NCI-H526 treated with DMSO at 0.1 percent for 48 hours (cell line): ENCODE measurements at places on chromosomes 7 and 10.

DNA sequence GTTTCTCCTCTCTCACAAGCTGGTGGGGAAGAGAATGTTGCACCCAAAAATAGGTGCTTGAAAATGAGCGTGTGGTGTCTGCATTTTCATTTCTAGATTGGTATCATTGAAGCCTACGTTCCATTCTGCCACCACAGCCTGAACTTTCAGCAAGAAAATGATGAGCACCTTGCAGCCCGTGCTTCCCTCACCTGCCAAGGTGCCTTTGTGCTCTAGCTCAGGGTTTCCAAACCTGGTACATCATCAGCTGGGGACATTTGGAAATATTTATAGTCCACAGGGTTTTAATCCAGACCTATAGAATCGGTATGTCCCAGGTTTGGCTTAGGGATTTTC is 701.2 kb downstream of the AUTS2 start:
- no peak for DNase-seq

- no peak for DNase-seq
Measured at GRCh38 chr7:79528421-79528820, 75.0 kb upstream of the MAGI2 start.

- DNase-seq, result no peak
Measured at GRCh38 chr7:90188281-90188680, 23.3 kb upstream of the STEAP2 start.

- peak; percentile 22 for DNase-seq
Measured at GRCh38 chr10:88851706-88852105, at the start of gene ANKRD22. Gene ANKRD22 (minus strand): TSS chr10:88851844. CDS start chr10:88851607, 237 bp downstream.

DNA sequence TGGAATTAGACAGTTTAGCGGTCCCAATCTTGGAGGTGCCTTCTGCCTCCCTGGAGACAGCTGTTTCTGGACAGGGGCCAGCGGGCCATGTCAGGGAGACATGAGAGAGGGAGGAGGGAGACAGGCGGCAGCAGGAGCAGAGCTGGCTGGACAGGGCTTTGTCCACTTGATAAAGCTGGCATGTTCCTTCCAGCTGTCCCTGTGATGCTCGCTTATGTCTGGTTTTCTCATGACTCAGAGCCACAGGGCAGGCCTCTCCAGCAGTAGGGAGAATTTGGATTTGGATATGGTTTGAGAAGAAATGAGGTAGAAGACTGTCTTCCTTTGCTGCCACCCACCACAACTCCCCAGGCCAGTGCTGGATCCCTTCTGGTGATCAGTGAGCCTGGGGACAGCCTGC is 51.7 kb upstream of the SORCS3 start:
- no peak for DNase-seq

- DNase-seq, result no peak
Measured at GRCh38 chr7:5266191-5267028, 16.3 kb upstream of the SLC29A4 start.

DNA sequence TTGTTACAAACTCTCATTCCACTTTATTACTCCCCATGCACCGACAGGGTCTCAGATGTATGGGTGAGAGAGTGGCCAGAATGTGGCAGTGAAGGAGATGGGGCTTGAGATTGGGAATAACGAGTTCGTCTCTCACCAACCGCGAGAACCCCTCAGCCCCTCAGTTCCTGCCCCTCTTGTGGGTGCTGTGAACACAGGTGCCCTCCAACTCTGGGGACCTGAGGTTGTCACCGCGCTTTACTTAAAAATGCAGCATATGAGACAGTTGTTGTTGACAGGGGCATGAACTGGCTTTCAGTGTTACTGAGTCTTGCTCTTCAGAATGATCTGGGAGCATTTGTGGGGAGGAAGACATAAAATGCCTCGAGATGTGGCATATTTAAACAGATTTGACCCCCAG is 290.0 kb downstream of the WDR37 start:
- DNase-seq, result no peak

DNA sequence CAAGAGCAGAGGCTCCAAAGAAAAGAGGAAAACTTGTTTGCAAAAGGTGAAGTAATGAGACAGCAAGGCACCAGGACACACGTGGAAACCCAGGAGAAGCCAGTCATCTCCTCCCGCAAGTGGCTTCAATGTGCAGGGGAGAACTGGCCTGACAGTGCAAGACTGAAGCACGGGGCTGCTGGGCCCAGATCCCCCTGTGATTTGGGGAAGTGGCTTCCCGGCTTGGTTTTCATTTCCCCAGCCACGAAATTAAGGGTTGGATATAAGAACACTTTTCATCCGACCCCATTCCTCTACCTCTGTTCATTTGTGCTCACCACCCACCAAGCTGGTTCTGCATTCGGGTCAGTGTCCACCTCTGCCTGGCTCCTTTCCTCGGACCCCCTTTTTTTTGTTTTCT is 306.4 kb downstream of the FGFR2 start:
- no peak for DNase-seq
